ENCODE measurements at places on chromosomes 5 and 9. TPM values are rescaled to one million over a fixed set of nuclear protein-coding genes. Genes with fewer than 3 reads are reported as not detected.
A peak's percentile ranks its signal among the peaks of the same experiment; 100 is the strongest.

The SV2C gene
- total RNA-seq, result 0.04 TPM

The IL5 gene
- not detected for total RNA-seq

The TMEM174 gene
- not detected for total RNA-seq

The C1QTNF3 gene
- total RNA-seq, result 14.9 TPM

The CDH9 gene
- total RNA-seq, result not detected

The FRMPD1 gene
- total RNA-seq, result 12.9 TPM

The GADD45G gene
- 21.8 TPM for total RNA-seq

The SVEP1 gene
- 13.1 TPM for total RNA-seq

The CCDC192 gene
- total RNA-seq, result not detected

The ZDHHC11B gene
- total RNA-seq, result 5.6 TPM

The IFNA21 gene
- not detected for total RNA-seq

The CTXN3 gene
- not detected for total RNA-seq

DNA sequence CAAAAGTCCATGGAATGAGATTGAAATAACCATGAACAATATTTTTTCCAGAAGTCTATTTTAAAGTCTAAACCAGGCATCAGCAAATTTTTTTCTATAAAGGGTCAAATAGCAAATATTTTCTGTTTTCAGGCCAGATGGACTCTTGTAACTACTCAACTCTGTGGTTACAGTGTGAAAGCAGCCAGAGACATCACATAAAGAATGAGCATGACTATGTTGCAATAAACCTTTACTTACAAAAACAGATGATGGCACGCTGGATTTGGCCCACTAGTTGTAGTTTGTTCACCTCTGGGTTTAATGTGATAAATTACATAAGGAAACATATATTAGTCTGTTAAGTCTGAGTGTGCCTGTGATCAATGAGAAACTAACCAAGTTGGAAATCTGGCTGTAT, 319.2 kb downstream of the TRPM3 start:
- DNase-seq, result no peak

DNA sequence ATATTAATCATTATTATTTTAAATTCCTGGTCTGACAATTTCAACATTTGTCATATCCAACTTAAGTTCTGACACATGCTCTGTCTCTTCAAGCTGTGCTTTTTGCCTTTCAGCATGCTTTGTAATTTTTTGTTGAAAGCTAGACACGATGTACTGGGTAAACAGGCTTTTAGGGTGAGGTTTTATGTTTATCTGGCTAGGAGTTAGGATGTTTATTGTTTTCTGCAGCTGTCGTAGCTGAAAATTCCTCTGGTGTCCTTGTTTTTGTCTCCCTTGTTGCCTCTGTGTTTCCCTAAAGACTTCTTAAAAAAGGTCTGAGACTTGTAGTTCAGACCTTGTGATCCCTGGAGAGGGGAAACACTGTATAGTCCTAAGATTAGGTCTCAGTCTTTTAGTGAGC, 20.6 kb downstream of the TUT7 start:
- no peak for DNase-seq

DNA sequence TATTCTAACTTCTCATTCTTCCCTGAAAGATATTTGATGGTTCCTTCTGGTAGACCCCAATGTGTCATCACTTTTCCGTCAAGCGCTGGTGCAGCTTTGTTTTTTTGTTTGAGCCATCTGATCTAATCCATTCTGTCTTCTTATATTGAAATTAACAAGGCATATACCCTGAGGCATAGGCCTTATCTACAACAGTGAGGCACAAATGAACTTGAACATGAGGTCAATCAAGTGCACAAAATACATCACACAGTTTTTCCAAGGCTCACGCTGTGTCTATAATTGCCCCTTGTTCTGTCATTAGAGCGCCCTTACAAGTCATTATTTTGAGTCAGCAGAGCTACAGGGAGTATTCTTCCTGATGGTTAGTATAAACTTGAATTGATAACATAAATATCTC, 406.6 kb downstream of the MAT2B start:
- no peak for DNase-seq

- no peak for DNase-seq
These were observed 36.5 kb upstream of the TENT4A start for GRCh38 chr5:6676702-6677101.

GRCh38 chr9:135502168-135502872, 1.8 kb downstream of the MRPS2 start:
- no peak for DNase-seq

GRCh38 chr9:14690948-14691730, 2.1 kb downstream of the ZDHHC21 start:
- DNase-seq, result no peak

DNA sequence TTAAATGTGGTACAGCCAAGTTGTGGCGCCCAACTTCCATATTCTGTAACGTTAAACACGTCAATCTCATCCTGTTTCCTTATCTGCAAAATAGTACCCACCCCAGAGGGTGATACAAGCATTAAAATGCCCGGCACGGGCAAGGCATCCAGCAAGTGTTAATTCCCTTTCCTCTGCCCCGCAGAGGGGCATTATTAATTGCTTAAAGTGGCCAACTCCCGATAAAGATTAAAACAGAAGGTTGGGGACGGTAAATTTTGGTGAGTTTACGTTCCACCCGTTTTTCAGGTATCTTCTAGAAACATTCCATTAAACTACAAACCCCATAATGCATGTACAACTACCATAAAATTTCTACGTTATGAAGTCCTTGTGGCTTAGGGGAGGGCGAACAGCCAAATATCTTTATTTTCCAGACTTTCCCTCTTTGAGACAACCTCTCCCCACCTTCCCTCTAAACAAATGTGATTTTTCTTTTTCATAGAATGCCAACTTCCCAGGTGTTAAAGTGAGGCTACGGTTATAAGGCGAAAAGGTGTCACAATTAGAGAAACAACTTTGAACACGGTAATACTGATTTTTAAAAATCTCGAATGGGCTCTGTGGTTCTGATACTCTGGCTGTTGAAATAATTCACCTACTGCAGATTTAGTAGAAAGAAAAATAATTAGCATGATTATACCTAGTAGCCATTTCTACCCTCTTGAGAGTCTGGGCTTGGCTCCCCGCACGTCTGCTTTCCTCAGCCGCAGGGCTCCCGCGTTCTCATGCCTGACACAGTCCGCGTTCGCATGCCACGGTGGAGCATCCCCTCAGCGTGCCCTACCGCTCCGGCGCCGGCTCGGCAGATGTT, 1.2 kb upstream of the GPBP1 start:
- peak; percentile 76 for DNase-seq

GRCh38 chr5:17893026-17893635, 258.9 kb downstream of the TAF11L14 start:
- DNase-seq, result no peak

DNA sequence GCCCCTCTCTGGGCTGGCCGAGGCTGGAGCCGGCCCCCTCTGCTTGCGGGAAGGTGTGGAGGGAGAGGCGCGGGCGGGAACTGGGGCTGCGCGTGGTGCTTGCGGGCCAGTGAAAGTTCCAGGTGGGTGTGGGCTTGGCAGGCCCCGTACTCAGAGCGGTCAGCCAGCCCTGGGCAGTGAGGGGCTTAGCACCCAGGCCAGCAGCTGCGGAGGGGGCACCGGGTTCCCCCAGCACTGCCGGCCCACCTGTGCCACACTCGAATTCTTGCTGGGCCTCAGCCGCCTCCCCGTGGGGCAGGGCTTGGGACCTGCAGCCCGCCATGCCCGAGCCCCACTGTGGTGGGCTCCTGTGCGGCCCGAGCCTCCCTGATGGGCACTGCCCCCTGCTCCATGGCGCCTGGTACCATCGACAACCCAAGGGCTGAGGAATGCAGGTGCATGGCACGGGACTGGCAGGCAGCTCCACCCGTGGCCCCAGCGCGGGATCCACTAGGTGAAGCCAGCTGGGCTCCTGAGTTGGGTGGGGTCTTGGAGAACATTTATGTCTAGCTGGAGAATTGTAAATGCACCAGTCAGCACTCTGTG, 27.9 kb upstream of the CLINT1 start:
- no peak for DNase-seq

- DNase-seq, result peak; percentile 12
These were observed 78.0 kb upstream of the HRH2 start for GRCh38 chr5:175579742-175580432.

DNA sequence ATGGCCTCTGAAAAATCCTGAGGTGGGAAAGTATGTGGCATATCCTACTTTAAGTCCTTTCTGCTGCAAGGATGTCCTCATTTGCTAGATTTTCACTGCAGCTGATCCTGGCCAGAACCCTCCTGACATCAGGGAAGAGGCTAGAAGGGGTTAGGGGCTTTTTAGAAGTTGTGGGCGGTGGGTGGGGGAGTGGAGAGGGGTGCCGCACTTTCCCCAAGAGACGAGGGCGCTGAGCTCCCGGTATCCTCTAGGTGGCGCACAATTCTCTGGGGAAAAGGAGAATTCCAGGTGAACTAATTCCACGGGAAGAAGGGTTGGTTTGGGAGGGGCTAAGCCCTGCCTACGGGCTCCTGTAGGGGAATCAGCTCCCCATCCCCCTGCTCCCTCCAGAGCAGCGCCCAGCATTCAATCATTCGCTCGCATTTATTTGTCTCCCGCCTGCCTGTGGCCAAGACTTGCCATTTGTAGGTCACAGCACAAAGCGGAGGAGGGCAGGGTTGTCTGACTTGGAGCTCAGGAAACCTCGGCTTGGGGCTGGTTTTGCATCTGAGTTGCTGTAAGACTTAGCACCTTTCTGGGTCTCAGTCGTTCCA, 42.9 kb upstream of the HAND1 start:
- DNase-seq, result no peak

GRCh38 chr5:169183576-169183975, 117.4 kb downstream of the SLIT3 start:
- no peak for DNase-seq

GRCh38 chr5:134451936-134452505, 40.3 kb upstream of the CDKN2AIPNL start:
- DNase-seq, result no peak

- DNase-seq, result no peak
These were observed 531.6 kb downstream of the PSAT1 start for GRCh38 chr9:78828521-78828920.

- no peak for DNase-seq
These were observed 198.7 kb downstream of the PTTG1 start for GRCh38 chr5:160620401-160620800.

- no peak for DNase-seq
These were observed 484.6 kb downstream of the PRELID2 start for GRCh38 chr5:145350513-145350912.
